ENCODE measurements at places on chromosomes 1 and 21.

DNA sequence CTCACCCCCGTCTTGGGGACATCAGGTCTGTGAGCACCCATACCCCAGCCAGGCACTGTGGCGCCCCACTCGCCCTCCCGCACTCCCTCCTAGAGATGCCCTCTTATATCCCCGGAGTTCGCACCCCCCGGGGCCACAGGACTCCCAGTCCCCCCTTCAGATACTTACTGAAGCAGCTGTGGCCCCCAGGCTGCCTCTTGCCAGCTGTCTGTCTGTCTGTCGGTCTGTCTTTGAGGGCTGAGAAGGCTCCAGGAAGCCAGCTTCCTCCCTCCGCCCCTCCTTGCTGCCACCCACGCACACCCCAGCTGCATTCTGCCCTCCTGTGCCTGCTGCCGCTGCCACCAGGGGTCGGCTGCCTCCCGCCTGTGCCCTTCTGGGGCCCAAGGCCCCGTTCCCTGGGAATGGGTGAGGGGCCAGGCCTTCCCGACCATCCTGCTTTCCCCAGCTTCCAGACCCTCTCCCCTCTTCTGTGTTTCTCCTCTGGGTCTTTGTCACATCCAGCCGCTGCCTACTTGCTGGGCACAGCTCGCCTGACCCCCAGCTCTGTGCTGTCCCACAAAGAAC, at the start of gene PTPN7:
Gene PTPN7, minus strand, starts transcription at position 226 of the 564 bp plus-strand sequence. CDS start 1,200 bp downstream, outside the sequence.
- DNase-seq = peak; percentile 83

- peak; percentile 82 for DNase-seq
Measured at GRCh38 chr1:31938184-31938975, at the start of gene PTP4A2. PTP4A2 (minus strand) TSS chr1:31938368; CDS start chr1:31919065, 19,303 bp downstream.

GRCh38 chr1:11784993-11785769, 20.6 kb downstream of the MTHFR start:
- peak; percentile 30 for DNase-seq

GRCh38 chr1:45923343-45923742, 119.9 kb downstream of the MAST2 start:
- DNase-seq = no peak

DNA sequence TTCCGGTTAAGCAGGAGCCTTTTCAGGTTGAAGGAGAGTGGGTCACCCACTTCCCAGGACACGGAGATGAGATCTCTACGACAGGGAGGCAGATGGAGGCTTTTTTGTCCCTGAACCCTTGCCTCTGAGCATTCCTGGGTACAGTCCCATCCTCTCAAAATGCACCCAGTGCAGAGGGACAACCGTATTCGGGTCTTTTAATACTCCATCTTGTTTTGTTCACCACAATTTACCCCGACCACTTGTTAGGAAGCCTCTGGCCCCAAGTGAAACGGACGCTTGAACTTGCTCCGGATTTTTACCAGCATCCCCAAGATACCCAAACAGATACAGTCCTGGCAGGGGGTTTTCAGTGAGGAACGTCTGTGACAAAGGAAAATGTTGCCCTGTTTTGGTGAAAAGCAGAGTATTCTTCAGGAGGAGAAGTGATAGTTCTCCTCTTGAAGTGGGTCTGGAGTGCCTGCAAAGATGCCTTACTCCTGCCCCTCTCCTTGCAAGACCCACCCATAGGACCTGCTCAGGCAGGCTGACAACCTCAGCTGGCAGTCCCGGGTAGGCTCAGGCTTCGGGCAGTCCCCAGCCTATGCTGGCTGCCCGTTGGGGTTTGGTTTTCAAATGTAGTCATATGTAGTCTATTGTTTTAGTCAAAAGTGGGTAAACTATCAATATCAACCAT, 669 bp upstream of the ARL8A start:
- peak; percentile 34 for DNase-seq

DNA sequence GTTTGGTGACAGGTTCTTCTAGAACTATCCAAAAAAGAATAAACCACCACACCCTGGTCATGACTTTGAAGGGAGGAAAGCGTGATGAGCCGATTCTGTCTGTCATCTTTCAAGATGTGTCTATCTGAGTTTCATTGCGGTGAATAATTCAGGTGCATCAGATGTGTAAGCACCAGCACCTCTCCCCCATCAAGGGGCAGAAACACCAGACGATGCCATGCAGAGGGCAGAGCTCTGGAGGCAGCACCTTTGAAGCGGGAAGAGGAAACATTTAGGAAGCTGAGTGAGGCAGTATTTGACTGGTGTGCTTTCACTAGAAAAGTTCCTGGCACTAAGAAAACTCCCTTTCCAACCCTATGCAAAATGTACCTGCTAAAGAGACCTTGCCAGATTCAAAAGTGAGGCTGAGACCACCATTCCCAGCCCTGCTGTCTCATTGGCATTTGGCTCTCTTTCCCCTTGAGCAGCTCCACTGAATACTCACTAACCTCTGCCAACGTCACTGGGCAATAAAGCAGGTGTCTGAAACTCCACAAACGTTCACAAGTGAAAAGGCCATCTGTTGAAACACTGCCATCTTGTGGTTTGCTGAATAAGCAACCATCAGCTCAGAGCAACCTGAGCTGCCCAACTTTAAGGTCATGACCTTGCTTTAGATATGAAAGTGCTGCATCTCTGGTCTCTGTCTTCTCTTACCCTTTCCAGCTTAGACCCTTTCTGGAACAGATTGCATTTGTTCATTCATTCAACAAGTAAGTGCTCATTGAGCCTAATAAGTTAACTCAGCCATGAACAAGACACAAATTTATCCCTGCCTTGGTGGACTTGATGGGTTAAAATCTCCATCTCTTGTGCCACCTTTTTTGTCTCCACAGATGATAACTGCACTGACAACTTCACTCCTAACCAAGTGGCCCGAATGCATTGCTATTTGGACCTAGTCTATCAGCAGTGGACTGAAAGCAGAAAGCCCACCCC, 228.6 kb downstream of the PAPPA2 start:
- no peak for DNase-seq

DNA sequence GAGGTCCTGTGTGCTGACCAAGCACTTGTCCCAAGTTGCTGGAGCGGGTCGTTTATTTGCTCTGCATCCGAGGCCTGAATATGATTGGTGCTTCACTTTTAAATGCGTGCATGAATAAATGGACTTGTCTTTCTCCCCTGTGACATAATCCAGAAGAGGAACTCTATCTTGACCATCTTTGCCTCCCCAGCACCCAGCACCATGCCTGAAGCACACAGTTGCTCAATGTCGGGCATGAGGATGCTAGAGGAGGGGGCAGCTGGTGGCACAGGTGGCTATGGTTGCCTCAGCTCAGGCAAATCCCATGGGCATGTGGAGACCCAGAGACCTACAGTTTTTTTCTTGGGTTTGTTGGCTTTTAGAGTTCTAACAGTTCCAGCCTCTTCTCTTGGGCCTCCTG, 142.6 kb downstream of the KAZN start:
- DNase-seq = no peak
